Cortex of kidney (tissue), 1 donor: ENCODE measurements at places on chromosomes 12 and 14.

DNA sequence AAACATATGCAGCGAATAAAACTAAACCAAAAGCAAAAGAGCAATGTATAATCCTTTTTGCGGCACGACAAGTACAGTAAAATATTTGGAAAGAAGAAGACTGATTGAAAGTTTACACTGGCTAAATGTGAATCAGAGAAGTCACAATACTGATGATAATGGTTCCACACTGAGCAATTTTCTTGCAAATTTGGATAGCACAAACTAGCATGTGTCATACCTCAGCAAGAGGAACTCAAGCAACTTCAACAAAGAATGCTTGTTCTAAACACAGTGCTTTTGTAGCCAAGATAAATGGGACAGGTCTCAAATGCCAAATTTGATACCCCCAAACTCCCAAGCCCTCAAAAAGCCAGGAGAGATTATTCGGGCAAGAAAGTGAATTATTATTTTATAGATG is 839.1 kb downstream of the GALC start:
- no peak for DNase-seq

DNA sequence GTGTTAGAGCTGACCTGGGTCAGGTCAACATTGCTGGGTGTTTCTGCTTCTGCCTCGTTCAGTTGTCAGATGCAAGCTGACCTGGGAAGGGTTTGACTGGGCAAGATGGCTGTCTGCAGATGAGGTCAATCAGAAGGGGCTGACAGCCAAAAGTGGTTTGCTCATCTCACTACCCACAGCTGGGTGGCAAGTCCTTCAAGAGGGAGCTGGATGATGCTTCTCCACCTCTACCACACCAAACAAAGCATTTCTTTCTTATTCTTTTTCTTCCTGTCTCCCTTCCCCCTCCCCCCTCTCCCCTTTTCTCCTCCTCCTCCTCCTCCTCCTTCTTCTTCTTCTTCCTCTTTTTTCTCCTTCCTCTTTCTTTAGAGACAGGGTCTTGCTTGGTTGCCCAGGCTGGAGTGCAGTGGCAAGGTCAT is 268.2 kb upstream of the PLEKHG7 start:
- DNase-seq = no peak

GRCh38 chr12:57323416-57323815 is 72.4 kb upstream of the STAC3 start:
- no peak for DNase-seq

- no peak for DNase-seq
Measured at GRCh38 chr14:53376064-53376463, 222.9 kb upstream of the DDHD1 start.

GRCh38 chr14:34874386-34875030 is 652 bp downstream of the BAZ1A start:
- DNase-seq = no peak

DNA sequence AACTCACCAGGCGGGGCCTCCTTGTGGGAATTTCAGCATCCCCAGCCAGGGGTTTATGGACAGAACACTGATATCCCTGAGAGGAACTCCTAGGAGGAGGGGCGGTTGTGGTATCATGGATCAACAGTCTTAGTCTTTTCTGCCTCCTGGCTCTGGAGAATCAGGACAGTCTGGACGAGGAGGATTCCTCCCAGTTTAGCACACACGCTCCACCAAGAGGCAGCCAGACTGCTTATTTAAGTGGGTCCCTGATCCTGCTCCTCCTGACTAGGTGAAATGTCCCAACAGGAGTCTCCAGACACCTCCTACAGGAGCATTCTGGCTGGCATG is 10.4 kb upstream of the ZNF705A start:
- DNase-seq = no peak

DNA sequence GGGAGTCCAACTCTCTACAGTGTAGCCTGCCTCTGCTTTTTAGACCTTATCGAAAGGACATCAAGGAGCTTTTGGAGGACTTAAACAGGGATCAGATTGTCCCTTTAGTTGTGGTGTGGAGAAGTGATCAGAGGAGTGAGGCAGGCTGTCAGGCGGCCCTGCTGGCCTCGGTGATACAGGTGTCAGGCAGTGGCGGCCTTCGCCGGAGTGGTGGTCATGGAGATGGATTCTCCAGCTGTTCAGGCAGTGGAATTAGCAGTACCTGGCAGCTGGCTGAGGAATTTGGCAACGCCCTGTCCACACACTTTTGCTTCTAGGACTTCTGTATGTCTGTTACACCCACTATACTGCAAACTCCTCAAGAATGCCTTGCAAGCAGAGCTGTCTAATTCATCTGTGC is 4.2 kb upstream of the CLMN start:
- DNase-seq = no peak
